ENCODE measurements at places on chromosomes 7 and 10.

DNA sequence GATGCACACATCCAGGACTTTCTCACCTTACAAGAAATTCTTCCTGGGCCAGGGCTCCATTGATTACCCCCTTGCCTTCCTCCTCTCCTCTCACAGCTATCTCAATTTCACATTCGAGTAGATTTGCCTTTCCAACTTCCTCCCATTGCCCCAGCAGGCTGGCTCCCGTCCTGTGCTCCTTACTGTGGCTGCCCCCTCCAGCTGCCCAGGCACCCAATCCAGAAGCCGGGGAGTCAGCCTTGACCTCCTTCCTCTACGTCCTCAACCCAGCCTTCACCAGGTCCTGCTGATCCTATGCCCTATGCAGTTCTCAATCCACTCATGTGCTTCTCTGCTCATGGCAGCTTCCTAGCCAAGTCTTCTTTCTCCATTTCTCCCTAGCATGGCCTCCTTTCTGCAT lies 85.7 kb upstream of the GPR26 start:
- no peak for DNase-seq

DNA sequence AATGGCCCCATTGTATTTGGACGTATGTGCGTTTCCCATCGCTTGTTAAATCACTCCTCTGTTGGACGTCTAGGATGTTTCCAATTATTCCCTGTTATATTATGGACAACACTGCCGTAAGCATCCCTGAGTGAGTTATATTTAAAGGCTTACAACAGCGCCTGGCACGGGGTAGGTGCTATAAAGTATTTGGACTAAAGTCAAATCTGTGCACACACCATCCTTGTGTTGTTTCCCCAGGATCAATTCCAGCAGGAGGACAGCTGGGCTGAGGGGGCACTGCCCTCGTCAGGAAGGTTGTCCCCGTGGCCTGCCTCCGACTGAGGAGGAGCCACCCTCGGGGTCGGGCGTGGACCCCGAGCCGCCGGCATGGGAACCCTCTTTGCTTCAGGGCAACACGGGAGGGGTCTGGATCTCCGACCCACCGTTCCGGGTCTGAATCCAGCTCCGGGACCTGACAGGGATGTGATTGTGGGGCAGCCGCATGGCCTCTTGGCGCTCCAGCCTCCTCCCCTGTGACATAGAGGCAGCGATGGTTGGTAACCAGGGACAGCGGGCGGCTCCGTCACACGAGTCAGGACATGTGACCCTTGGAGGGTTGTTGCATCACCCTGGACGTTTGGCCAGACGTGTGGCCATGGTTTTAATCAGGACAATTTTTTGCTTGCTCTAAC lies 1.5 kb upstream of the JAKMIP3 start:
- DNase-seq, result peak; percentile 62

GRCh38 chr10:68133523-68133922 lies 24.2 kb downstream of the MYPN start:
- DNase-seq, result no peak

DNA sequence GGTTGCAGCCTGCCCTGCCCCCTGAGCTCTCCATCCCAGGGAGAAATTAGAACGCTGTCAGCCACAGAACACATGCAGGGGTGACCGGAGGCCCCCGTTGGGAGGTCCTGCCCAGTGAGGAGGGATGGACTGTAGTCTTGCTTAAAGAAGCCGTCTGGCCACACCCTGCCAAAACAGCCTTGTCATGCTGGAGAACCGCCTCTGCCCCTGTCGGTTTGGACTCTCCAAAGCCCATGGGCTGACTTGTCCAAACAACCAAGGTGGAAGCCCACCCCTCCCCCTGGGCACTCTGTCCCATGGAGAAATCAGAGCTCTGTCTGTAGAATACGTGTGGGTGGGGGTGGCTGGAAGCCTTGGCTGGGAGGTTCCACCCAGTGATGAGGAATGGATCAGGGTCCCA lies 12.7 kb upstream of the TBATA start:
- DNase-seq, result no peak

- no peak for DNase-seq
Observed at GRCh38 chr10:76085817-76086167, 654.4 kb downstream of the LRMDA start.

All from C1 segment of cervical spinal cord (tissue), 14 donors.